PC-3 (cell line): ENCODE measurements at places on chromosomes 2 and 18.

DNA sequence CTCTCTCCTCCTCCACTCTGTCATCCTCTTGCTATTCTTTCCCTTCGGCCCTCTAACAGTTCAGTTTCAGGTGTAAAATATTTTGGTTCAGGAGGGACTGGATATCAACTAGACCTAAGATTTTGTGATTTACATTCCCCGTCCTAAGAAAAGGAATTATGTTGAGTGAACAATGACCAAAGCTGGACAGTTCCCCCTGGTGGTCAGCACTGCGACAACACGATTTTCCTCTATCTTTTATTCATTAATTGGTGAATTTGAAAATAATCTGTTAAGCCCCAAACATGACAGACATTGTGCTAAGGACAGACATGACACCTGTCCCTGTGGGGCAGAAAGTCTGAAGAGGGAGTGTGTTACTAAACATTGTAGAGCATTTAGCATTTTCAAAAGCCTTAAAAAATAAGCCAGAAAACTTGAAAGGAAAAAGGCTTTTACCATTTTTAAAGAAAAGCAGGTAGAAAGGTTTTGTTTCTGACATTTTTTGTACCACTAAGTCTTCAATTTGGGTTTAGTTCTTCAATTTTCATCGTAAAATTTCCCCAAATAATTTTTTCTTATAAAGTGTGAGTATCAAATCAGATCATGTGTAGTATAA lies 28.4 kb upstream of the GTF2A1L start:
- peak; percentile 62 for DNase-seq

- no peak for DNase-seq
Observed at GRCh38 chr18:79559436-79559835, 120.2 kb upstream of the CTDP1 start.

GRCh38 chr18:62061821-62062478 lies 124.9 kb downstream of the PIGN start:
- no peak for DNase-seq

- DNase-seq, result no peak
Observed at GRCh38 chr2:127176371-127177311, 43.5 kb downstream of the CYP27C1 start.

DNA sequence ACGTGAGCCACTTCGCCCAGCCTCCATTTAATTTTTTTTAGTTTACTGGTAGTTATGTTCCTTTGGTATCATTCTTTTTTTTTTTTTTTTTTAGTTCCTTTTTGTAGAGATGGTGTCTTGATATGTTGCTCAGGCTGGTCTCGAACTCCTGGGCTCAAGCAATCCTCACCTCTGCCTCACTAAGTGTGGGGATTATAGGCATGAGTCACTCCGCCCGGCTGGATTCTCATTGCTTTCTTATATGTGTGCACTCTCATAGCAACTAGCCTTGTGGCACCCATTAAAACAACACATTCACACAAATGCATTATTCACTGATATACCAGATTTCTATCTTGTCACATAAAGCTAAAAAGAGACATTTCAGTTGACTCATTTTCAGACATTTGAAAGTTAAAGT lies 4.2 kb downstream of the TTC27 start:
- peak; percentile 82 for DNase-seq

DNA sequence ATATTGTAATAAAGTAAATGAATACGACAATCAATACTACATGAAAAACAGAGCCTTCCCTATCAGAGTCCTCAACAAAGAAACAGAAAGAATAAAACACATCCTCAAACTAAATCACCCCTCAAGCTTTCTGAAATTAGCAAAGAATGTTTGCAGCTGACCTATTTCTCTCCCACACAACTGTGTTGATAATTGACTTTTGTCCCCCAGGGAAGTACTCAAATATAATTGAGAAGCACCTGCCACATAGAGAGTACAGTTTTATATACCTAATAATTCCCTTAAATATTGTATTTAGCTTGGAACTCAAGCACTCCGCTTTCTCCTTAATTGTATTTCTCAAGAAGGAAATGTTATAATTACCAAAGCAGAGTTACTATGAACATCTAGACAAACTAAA lies 12.6 kb downstream of the CACNB4 start:
- no peak for DNase-seq

- peak; percentile 95 for DNase-seq
Observed at GRCh38 chr2:42138163-42139015, 30.8 kb upstream of the EML4 start.

GRCh38 chr2:111034606-111035005 lies 86.1 kb upstream of the BCL2L11 start:
- DNase-seq, result no peak

DNA sequence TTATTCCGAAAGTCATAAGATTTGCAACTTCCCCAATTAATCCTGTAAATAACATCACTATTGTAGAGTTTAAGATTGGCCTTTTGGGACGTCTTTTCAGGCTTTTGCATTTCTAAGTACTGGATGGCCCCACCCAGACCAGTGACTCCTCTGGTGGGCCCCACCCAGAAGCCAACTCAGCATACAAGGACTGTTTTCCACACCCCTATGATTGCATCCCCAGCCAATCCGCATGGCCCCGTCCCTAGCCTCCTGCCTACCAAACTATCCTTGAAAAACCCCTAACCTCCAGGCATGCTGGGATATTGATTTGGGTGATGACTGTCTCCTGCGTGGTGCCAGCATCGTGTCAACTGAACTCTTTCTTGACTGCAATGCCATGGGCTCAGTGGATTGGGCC lies 24.5 kb upstream of the TGIF1 start:
- DNase-seq, result no peak

DNA sequence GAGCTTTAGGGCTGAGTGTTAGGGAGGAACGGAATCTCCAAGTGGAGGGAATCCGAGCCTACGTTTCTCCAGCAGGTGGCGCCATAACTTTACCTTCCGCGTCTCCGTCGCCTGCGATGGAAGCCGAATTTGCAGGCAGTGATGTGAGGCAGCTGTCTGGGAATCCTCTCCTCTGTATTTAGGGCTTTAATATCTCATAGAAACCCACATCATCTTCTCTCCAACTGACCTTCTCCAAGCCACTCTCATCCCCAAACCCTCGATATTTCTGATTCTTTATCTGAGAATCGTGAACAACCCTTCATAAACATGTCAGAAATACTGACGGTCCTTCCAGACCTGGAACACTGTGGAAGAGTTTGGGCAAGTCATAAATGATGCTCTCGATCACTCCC lies 27.5 kb downstream of the SIX2 start:
- peak; percentile 89 for DNase-seq

DNA sequence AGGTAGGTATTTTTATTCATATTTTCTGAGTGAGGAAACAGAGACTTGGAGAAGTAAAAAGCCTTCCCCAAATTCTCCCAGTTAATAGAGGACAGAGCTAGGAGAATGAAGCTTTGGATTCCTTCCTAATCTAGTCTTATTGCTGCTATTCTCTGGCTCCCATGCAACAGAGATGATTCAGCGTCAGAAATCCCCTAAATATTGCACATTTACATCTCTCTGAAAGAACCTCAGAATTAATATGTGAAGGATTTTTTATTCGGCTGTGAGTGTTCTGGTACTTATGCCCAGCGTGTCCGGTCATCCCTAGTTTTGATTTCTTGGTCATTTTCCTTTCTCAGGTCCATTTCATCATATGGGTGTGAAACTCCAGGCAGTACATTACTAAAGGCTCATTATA lies 91.2 kb upstream of the SESTD1 start:
- DNase-seq, result no peak

GRCh38 chr2:37721201-37721560 lies 49.7 kb upstream of the CDC42EP3 start:
- DNase-seq, result no peak
